GM12878 (cell line): ENCODE measurements at places on chromosomes 6 and 20. TPM values are rescaled to one million over a fixed set of nuclear protein-coding genes. Genes with fewer than 3 reads are reported as not detected.

DNA sequence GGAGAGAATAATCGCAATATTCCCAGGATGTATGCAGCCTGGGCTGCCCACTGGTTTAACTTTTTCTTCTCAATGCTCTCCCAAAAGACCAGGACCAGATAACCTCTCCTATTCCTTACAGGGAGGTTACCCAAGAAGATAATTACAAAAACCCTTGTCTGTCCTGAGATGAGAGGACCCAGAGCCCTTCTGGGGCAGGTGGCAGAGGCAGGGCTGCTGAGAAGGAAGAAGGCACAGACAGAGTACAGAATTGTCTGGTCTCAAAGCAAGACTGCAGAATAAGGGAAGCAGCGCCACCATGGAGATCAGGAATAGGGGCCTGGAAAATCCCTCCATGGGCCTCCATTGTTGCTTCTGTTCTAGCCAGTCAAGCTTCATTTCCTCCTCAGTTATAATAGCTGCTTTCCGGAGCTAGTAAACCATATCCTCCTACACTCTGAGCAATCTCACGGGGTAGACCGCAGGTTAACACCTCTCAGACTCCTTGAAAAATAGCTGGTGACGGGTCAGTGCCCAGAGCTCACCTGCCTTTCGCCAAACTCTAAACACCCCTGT, 463 bp upstream of the HLA-DMB start:
- peak; percentile 95 for DNase-seq

Gene PRND
- not detected in 2 replicates for total RNA-seq

- DNase-seq, result no peak
These were observed 71.4 kb upstream of the SCAF8 start for GRCh38 chr6:154661768-154662167.

- DNase-seq, result no peak
These were observed 256.9 kb upstream of the PLCB4 start for GRCh38 chr20:8811801-8812594.

Gene HNF4A
- total RNA-seq, result 0.16 and 0.21 TPM in 2 replicates

DNA sequence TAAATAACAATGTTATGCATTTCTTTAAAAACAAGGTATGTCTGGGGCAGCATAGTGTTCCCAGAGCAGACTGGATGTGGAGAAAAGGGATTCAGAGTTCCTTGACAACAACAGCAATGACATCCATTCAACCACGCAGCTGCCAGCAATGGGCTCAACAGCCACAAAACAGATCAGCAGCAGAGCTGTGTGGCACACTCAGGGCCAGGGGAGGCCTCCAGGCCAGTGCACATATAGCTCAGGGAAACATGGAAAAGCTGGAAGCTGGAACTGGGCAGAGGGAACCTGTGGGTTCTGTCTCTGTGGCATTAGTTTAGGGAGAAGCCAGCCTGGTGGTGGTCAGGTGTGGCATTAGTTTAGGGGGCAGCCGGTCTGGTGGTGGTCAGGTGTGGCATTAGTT, 148.3 kb downstream of the SMOC2 start:
- no peak for DNase-seq

DNA sequence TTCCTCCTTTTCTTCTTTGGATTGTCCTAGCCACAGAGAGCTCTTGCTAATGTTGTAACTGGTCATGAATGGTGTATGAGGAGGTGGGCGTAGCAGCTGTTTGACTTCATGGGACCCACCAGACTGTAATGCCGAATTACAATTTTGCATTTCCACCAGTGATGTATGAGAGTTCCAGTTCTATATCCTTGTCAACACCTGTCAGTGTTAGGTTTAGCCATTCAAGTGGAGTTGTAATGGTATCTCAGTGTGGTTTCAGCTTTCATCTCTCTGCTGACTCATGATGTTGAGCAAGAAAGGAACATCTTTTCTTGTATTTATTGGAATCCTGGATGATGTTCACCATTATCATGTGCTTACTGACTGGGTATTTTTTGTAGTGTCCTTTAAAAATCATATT, 5.1 kb downstream of the IGF2R start:
- no peak for DNase-seq

- no peak for DNase-seq
These were observed 101.7 kb downstream of the TSHZ2 start for GRCh38 chr20:53073636-53074415.

- no peak for DNase-seq
These were observed 20.9 kb upstream of the KCNG1 start for GRCh38 chr20:51043811-51044210.

DNA sequence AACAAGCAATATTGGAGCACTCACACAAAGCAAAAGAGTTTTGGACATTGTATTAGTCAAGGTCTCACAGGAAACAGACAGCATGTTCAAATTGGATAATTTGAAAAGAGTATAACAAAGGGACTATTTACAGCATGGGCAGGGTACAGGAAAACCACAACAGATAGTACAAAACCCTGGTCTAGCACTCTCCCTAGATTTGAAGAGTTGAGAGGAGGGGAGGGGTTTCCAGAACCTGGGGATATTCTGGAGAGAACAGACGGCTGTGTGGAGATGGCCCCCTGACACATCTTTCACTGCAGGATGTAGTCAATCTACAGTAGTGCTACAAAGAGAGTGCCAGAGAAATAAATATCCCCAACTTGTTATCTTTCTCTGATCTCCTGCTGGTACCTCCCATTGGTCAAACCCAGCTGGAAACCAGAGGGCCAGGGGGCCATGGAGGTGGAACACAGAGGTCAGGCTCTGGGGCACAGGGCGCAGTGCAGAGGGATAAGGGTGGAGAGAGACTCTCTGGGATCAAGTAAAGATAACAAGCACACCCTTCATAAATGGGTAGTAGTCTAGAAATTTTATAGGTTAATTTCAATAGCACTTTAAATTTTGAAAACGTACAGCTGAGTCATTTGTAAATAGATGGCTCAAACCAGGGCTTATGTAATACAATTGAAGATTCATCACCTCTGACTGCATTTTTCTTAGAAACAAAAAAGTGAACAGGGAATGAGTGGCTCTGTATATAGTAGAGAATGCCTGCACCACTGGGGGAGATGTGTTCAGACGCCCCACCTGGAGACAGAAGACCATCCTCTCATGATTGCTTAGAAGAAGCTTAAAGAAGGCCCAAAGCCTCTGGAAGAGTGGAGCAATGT, 25.7 kb downstream of the RCAN2 start:
- no peak for DNase-seq

Gene OR2H1
- total RNA-seq, result not detected in 2 replicates

DNA sequence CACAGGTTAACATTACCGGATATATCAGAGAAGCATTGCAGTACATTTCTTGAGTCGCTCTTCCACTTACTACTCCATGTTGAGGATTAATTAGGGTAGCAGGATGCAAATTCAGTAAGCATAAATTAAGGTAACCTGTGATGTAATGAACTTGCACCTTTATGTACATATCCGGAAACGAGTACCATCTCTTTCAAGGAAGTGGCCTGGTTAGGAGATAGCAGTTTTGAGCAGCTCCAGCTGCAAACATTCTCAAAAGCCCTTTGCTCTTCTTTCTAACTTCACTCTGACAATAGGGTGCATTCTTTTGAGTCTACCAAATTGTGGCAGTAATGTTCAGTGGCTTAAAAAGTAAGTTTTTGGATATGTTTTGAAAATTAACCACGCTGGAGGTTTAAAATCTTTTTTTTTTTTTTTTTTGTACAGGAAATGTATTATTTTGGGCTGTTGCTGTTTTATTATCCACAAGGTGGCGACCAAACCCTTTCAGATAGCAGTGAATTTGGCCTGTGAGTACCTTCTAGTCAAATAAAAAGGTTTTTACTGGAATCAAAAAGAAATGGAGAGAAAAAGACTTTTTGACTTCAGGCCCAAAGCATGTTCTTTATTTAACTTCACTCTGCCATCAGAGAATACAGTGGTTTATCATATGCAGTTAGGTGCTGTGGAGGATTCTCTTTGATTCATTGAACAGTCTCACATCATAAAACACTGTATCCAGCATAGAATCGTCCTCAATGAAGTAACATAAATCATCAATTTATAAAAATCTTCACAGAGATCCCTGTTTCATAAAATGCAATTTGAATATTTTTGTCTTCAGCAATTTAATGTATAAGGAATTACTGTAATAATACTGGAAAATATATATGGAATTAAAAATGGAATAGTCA, 8.9 kb downstream of the FAM217B start:
- DNase-seq, result no peak

DNA sequence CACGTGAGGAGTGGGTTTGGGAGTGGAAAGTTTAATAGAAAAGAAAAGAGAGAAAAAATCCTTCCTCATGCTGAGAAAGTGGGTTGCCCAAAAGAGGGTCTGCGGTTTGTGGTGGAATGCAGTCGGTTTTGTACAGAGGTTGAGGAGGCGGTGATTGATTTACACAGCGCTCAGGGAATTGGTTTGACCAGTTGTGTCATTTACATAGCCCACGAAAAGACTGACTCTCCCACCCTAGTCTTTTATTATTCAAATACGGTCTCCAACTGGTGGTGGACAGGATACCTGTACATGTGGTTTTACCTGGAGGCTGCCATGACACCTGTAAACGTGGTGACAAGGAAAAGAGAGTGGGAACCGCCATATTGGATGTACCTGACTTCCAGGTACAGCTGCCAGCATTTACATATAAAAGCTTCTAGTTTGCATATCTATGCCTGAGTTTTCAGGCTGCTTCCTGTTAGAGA, 42.1 kb downstream of the HLA-DPB1 start:
- no peak for DNase-seq

GRCh38 chr6:147870506-147871110, 362.1 kb downstream of the SAMD5 start:
- DNase-seq, result no peak

DNA sequence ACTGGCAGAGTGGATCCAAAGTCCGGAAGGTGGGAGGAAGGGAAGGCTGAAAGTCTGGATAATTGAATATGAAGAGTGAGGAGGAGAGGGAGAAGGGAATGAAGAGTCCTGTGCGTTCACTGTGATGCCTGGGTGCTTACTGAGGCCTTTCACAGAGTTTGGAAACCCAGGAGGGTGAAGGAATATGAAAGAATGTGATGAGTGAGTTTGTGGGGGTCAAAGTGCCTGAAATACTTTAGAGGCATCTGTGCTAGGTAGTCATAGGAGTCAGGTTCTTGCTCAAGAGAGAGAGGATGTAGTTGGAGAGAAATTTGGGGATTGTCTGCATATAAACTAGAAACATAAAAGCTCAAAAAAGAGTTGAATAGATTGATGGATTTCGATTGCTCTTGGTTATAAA, 20.7 kb downstream of the NKX2-4 start:
- DNase-seq, result no peak

- no peak for DNase-seq
These were observed 231.7 kb upstream of the PRND start for GRCh38 chr20:4490045-4490444.

- DNase-seq, result no peak
These were observed 6.0 kb downstream of the SCUBE3 start for GRCh38 chr6:35219683-35220326.

Gene CYP21A2
- total RNA-seq, result 0.61 and 0.92 TPM in 2 replicates

- no peak for DNase-seq
These were observed 20.6 kb upstream of the CHMP4B start for GRCh38 chr20:33790566-33790965.

- DNase-seq, result no peak
These were observed 167.0 kb downstream of the PREX1 start for GRCh38 chr20:48660788-48661187.

Gene VWA7
- total RNA-seq, result 2.3 and 3.1 TPM in 2 replicates

DNA sequence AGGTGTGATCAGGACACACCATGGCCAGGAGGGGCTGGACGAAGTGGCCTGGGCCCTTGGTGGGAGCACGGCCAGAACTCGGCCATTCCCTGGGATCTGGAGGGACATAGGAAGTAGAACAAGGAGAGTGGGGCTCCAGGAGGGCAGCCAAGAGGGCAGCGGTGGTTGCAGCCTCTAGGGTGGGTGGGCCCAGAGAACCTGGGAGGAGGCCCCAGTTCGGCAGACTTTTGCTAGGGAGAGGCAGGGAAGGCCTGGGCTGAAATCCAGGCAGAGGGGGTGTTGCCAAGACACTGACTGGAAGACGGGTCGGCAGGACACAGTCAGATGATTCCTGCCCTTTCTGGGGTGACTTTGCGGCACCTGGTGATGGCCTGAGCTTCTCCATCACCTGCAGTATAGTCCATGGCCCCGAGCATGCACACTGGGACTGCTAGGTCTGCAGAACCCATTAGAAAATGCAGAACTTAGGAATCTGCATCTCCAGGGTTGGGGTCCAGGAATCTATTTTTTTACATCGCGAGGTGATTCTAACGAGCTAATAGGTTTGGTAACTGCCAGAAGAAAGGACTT, 224.8 kb downstream of the SYNDIG1 start:
- no peak for DNase-seq

Gene SLC35F1
- 0.05 TPM in 1 of 2 replicates, not detected in the other for total RNA-seq

Gene CAGE1
- total RNA-seq, result 0.08 and 0.21 TPM in 2 replicates

Gene CCDC28A
- 12.5 and 13.5 TPM in 2 replicates for total RNA-seq

DNA sequence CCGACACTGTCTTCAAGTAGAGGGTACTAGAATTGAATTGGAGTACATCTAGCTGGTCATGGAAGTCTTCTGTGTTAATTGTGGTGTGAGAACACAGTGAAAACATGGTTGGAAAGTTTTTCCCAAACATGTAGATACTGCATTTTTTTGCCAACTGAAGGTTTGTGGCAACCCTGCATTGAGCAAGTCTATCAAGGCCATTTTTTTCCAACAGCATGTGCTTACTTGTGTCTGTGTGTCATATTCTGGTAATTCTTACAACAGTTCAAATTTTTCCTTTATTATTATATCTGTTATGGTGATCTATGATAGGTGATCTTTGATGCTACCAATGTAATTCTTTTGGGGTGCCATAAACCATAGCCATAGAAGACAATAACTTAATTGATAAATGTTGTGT, 147.0 kb downstream of the MYB start:
- no peak for DNase-seq

Gene SIRPB2
- total RNA-seq, result not detected in 2 replicates

- DNase-seq, result no peak
These were observed 106.2 kb downstream of the ERMARD start for GRCh38 chr6:169857343-169858292.

Gene GPANK1
- 17.1 and 17.9 TPM in 2 replicates for total RNA-seq

- DNase-seq, result no peak
These were observed 11.4 kb downstream of the MRPL14 start for GRCh38 chr6:44115866-44116265.

GRCh38 chr6:137938770-137939379, 71.8 kb downstream of the TNFAIP3 start:
- DNase-seq, result no peak

GRCh38 chr6:89729818-89730217, 89.8 kb downstream of the MDN1 start:
- DNase-seq, result peak; percentile 8

DNA sequence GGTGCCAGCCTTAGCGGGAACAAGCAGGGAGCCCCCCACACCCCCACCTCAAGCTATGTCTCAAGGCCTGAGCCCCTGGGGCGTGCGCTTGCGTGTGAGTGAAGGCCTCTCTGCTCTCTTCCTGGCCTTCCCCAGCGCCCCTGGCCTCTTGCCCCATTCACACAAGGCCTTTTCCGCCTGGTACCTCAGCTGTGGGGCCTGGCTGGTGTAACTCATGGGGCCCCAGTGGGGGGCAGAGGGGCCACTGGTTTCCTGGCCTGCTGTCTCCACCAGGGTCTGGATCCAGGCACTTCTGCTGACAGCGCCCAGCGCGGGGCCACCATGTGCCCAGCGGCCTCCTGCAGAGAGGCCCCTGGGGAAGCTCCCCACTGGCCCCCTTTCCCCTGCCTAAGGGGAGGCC, 34.7 kb downstream of the GNAS-AS1 start:
- DNase-seq, result no peak

- DNase-seq, result no peak
These were observed 101.8 kb downstream of the YTHDF1 start for GRCh38 chr20:63114006-63114692.

Gene FRS3
- 3.2 and 3.6 TPM in 2 replicates for total RNA-seq

Gene IFNGR1
- total RNA-seq, result 89.0 and 95.4 TPM in 2 replicates

- DNase-seq, result no peak
These were observed 11.9 kb downstream of the SULF2 start for GRCh38 chr20:47773371-47773786.

GRCh38 chr6:54690596-54690995, 156.0 kb upstream of the FAM83B start:
- no peak for DNase-seq
